Spleen (tissue), 13 donors: ENCODE measurements at places on chromosomes 11 and 22.
A peak's percentile ranks its signal among the peaks of the same experiment; 100 is the strongest.

DNA sequence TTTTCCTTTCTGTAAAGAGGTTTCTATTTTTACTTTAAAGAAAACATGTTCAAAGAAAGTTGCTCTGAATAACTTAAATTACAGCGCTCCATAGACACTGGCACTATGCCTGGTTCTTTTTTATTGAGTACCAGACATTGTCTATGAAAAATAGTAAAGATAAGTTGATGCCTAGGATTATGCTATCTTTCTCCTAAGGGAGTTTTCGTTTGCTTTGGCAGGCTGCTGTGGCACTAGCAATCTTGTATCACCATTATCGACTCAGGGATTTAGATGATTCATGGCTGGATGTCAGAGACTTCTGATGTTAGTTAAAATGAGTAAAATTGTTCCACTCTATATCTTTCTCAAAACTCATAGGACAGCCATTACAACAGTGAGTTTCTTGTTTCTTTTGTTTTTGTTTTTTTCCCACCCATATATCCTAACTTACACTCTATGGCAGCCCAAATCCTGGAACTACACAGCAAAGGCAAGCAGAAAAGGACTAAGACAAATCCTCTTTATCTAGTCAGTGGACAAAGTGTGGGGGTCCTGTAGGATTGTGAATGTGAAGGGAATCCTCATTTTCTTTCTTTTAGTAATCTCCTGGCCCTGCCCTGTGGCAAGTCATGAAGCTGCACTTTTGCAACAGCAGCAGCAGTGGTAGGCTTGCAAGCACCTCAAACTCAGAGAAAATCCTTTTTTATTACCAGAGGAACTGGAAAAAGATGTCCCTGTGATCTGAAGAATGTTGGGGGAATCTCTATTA is 20.7 kb downstream of the SLN start:
- H3K4me1 ChIP-seq, result peaks cover 6% of the 10 kb centered on the region
- no peak overlapping the region for H3K27ac ChIP-seq
- no peaks in the 10 kb centered on the region for H3K27me3 ChIP-seq
- H3K36me3 ChIP-seq, result no peaks in the 10 kb centered on the region
- no peak for DNase-seq
- H3K4me3 ChIP-seq, result no peak overlapping the region

- no peaks in the 10 kb centered on the region for H3K36me3 ChIP-seq
- DNase-seq, result no peak
- no peaks in the 10 kb centered on the region for H3K4me1 ChIP-seq
- no peaks in the 10 kb centered on the region for H3K27me3 ChIP-seq
Observed at GRCh38 chr11:31953803-31954327, 137.0 kb upstream of the RCN1 start.

- H3K27me3 ChIP-seq, result peaks cover 6% of the 10 kb centered on the region
- peak overlapping the region; percentile 99 for H3K4me3 ChIP-seq
- peaks cover 45% of the 10 kb centered on the region for H3K4me1 ChIP-seq
- no peak for DNase-seq
- peaks cover 5% of the 10 kb centered on the region for H3K36me3 ChIP-seq
- H3K27ac ChIP-seq, result peak overlapping the region; percentile 98
Observed at GRCh38 chr11:124801014-124801413, 808 bp upstream of the MSANTD2 start.

DNA sequence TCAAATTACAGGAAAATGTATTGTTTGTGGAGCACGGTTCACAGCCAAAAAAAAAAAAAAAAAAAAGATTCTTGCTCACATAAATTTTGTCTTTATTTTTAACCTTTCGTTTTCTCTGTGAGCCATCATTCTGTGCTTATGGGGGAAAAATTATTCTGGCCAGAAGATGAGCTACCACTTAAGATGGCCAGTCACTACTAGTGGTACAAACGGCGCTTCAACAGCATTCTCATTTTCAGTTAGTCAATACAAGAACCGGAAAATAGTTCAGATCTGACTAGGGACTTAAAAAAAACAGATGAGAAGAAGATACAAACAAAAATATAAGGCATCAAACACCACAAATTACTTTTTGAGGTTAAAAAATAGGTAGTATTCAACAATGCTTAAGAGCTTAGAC is 158.6 kb upstream of the CNTN5 start:
- no peak overlapping the region for H3K27ac ChIP-seq
- no peaks in the 10 kb centered on the region for H3K36me3 ChIP-seq
- no peaks in the 10 kb centered on the region for H3K4me1 ChIP-seq
- no peak for DNase-seq
- H3K27me3 ChIP-seq, result no peaks in the 10 kb centered on the region

GRCh38 chr11:46849631-46850030 is 3.6 kb upstream of the CKAP5 start:
- H3K27me3 ChIP-seq, result no peaks in the 10 kb centered on the region
- H3K4me3 ChIP-seq, result no peak overlapping the region
- peaks cover 9% of the 10 kb centered on the region for H3K4me1 ChIP-seq
- no peaks in the 10 kb centered on the region for H3K36me3 ChIP-seq
- H3K27ac ChIP-seq, result no peak overlapping the region
